ENCODE measurements at places on chromosomes 16 and 17. TPM values are rescaled to one million over a fixed set of nuclear protein-coding genes. Genes with fewer than 3 reads are reported as not detected.

Gene CSH2
- not detected for total RNA-seq

Gene ACSM2B
- total RNA-seq: under 0.01 TPM

Gene CCDC40
- 2.7 TPM for total RNA-seq

Gene CORO1A
- total RNA-seq: 0.28 TPM

Gene PLEKHH3
- total RNA-seq: 11.6 TPM

Gene ENO3
- 3.4 TPM for total RNA-seq

Gene SLX1B
- total RNA-seq: 11.0 TPM

Gene C17orf113
- total RNA-seq: under 0.01 TPM

Gene DECR2
- total RNA-seq: 19.4 TPM

Gene RNF157
- total RNA-seq: under 0.01 TPM

Gene SLC22A31
- 0.85 TPM for total RNA-seq

Gene PYY
- total RNA-seq: not detected

Gene STARD3
- 33.4 TPM for total RNA-seq

Data from regular cardiac myocyte (primary cell).